ENCODE measurements at places on chromosomes 7 and 10.

DNA sequence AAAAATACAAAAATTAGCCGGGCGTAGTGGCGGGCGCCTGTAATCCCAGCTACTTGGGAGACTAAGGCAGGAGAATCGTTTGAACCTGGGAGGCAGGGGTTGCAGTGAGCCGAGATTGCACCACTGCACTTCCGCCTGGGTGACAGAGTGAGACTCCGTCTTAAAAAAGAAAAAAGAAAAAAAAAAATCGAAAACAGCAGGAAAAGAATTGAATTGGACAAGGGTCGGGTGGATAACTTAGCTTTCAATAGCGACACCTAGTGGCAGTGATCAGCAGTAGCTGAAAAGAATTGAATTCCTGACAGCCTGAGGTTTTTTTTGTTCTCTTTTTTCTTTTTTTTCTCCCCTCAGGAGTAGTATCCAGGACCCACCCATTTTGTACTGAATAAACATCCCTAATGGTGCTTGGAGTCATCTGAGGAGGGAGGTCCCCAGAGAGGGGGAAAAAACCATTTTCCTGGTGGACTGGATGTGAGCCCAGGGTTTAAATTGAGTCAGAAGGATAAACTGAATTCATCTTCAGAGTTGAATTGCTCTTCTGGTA lies 55.1 kb downstream of the CYCS start:
- peak; percentile 87 for DNase-seq

DNA sequence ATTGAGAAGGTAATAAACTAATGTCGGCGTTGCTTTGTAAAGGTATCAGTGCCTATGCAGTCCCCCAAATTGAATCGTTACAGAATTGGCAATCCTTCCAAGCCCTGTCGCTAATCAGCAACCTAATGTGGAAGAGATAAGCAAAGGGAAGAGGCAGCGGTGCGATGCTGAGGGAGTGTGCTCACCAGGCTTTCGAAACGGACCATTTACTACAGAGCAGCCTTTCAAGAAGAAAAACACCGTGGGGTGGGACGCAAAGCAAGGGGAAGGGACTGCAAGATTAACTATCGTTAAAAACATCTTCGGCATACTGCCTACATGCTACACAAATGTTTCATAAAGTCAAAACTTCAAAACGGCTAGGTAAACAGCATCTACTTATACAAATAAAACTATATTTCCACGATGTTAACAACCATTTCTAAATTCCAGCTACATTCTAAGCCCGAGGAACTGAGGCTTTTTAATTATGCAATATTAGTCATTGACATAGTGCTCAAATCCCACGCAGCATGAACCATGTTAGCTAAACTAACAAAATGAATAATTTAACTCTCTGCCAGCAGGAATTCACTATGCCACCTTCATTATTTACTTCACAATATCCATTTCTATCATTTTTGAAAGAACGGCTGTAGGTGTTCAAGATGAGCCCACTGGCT lies 85.2 kb downstream of the CHCHD3 start:
- DNase-seq = no peak

GRCh38 chr7:108165723-108166122 lies 35.6 kb upstream of the LAMB4 start:
- DNase-seq = no peak

GRCh38 chr7:130943336-130943901 lies 209.4 kb upstream of the KLF14 start:
- peak; percentile 70 for DNase-seq

- DNase-seq = no peak
Observed at GRCh38 chr7:15559416-15559928, 2.3 kb downstream of the AGMO start.

GRCh38 chr7:8699875-8700624 lies 266.6 kb downstream of the NXPH1 start:
- DNase-seq = no peak

- no peak for DNase-seq
Observed at GRCh38 chr7:133702078-133702477, 425.1 kb upstream of the LRGUK start.

DNA sequence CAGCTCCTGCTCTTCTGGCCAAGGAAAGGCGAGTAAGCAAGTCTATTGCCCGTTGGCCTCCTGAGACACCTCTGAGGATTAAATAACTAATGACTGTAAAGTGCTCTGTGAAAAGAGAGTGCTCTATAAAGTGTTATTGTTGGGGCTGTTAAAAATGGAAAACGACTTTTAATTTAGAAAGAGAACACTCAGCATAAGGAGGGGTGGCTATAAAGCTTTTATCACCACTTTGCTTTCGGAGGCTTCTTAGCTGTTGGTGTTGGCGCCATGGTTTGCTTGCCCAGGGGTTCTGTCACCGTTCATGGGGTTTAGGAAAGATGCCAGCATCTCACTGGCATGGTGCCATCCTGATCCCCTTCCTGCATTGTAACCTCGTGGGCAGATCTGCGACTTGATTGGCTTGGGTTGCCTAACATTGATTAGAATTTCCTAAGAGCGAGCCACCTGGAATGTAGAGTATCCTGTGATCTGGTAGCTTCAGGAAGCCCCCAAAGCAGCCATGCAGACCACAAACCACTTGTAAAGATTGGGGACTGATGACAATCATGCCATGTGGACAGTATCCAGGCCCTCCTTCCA lies 509.9 kb downstream of the LRMDA start:
- no peak for DNase-seq

All from myocyte (in vitro differentiated cells).